ENCODE measurements at places on chromosomes 12 and 14.
A peak's percentile ranks its signal among the peaks of the same experiment; 100 is the strongest.

DNA sequence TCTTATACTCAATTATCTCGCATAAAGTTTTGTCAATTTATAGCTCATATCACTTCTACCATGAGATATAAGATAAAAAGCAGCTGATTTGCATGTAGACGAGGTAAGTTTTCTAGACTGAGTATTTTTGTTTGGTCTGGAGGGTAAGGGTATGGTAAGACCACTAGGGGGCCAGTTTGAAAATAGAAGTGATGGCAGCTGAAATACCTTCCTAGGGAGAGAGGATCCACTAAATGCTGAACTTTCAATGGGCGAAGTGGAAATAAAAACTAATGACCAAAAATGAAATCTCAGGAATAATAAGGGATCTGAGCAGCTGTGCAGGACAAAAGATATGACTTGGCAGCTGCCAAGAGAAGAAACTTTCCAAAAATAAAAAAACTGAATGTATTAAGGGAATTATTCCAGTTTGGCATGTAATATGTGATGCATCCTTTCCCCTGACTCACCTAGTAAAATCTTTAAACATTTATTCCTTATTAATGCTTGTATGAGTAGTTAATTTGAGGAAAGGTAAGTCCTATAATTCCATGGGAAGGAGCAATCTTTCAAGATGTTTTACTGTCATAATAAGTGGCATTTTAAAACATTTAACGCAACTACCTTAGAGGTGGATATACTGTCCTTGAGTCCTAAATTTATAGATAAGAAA is 754.5 kb downstream of the C12orf50 start:
- peak; percentile 2 for DNase-seq

- no peak for DNase-seq
Measured at GRCh38 chr12:107475900-107476299, 209.7 kb upstream of the PWP1 start.

DNA sequence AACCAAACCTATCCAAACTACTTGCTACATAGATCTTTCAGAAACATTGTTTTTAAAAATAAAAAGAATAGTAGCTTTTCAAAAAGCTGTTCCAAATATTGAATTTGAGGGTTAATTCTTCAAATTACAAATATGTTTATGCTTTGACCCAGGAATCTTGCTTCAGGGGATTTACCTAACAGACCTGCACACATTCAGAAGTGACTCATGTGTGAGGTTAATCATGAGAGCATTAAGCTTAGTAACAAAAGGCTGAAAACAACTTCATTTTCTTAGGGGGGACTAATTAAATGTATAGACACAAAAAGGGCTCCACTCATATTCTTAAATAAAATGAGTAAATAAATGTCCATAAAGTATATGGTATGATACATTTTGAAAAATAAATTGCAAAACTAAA is 672.4 kb upstream of the FLRT2 start:
- DNase-seq: no peak

- DNase-seq: no peak
Measured at GRCh38 chr12:91609283-91609682, 426.7 kb upstream of the DCN start.

- DNase-seq: no peak
Measured at GRCh38 chr12:43332977-43333640, 218.9 kb downstream of the ADAMTS20 start.

DNA sequence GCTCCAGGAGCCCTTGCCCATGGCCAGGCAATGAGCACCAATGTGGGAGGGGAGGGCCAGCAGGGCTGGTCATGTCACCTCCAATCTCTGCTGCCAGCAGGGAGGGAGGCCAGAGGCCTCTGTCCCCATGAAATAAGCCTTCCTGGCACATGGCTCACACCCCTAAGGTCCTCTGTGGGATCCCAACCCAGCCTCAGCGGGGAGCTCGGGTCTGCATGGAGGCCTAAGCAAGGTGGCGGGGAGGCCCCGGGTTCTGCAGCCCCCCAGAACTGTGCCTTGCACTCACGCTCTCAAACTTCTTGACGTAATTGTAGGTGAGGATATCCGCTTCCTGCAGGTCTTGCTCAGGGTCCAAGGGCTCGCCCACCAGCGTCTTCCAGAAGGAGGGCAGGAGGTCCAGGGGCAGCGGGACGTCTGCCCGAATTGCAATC is 41.7 kb downstream of the TRAFD1 start:
- no peak for DNase-seq

- no peak for DNase-seq
Measured at GRCh38 chr14:77076113-77076631, 21.9 kb upstream of the CIPC start.

DNA sequence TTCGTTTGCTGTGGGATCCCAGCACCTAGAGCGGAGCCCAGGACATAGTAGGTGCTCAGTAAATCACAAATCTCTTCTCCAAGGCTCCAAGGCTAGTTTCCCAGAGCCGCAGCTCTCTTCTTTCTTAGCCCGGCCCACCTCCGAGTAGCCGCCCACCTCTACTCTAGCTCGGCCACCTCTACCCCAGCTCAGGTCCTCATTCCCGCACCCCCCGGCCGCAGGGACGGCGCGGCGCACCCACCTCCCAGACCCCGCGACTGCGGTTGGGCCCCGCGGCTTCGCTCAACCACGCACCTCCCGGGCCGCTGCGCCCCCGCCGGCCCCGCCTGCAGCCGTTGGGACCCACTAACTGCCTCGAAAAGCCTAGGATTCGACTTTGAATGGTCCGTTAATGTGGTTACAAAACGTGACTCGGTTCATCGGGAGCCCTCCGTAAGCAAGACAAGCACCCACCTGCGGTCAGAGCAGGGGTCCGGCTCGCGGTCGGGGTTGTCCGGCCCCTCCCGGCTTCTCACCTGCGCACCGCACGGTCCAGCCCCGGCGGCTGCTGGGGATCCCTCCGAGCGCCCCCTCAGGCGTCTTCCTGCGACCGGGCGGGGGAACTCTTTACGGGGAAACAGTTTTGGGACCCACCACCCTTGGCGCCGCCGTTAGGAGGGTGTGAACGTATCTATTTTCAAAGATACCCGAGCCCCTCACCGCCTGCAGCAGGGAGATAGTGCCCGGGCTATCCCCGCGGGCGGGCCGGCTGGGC is at the start of gene SLC2A14:
SLC2A14 (minus strand) TSS at position 350 of the 754 bp plus-strand sequence. CDS start 3,035 bp downstream, outside the sequence.
- no peak for DNase-seq

DNA sequence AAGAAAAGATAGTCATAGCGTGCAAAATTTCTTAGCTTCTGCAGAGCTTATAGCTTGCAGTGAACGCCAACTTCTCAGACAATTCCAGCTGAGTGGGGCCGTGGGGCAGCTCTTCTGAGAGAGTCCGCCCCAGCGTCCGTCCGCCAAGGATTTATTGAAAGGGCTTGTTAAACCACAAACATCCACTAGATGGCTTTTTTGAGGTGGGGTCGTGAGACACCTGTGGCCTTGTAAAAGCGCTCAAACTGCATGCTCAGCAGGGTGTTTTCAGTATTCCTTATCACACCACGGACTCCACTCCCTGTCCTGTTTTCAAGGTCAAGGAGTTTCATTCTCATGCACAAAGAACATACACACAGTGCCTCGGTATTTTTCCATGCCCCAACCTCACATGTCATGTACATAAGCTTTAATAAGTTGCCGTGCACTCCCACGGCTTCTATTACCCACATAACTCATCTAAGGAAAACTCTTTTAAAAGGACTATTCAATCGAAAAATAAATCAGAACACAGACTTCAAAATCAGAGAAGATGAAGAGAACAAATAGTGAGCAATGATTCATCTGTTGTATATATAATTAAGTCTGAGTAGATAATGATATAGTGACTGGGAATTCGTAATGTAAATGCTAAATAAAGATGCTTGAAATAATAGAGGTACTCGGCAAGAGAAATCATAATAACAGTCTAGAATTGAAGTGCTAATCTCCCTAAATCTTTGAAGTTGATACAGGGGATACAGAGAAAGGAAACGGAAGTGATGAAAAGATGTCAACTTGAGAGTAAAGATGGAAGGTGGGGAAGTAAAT is 46.7 kb downstream of the WBP11 start:
- no peak for DNase-seq

DNA sequence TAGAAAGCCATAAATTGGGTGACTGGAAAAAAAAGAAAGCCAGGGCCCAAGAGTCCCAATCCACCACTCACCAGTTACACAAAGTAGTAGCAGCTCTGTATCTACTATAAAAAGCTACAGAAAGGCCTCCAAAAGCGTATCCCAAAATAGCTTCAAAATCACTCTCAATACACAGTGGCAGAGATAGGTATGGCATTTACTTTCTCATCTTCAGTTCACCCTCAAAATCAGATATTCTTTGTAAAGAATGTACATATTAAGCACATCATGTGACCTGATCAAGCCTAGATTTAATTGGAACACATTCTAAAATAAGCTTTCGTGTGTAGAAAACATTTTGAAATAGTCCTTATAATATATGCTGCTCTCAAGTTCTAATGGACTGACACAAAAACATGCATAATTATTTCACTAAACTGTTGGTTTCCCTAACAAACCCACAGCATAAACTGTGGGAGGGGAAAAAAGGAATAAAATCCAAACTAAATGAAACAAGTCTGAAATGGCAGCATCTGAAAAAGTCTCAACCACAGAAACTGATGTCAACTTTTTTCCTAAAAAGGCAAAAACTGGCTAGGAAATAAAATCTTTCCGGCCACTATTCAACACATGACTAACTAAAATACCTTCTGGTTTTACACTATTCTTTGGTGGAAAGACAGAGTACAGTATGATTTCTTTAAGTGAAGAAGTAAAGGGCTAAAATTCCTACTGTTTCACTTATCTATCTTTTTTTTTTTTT is 25.9 kb downstream of the UBE2N start:
- no peak for DNase-seq

DNA sequence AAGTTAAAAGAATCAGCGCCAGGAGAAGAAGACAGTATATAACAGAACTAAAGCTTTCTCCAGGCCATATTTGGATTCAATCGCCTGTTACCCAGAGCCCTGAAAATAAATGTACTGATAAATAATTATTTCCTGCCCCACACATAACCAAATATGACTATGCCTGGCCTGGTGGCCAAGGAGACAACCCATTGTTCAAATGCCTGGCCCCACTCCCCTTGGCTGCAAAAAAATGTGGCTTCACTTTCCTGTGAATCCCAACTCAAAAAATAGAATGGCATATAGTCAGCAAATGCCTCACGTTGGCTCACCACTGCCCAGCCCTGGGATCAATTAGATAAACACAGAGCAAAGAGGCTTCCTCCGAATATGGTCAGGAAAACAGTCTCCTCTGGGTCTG is 472.1 kb downstream of the BCL11B start:
- DNase-seq: no peak

GRCh38 chr14:68885226-68886108 is 92.6 kb upstream of the ZFP36L1 start:
- DNase-seq: no peak

DNA sequence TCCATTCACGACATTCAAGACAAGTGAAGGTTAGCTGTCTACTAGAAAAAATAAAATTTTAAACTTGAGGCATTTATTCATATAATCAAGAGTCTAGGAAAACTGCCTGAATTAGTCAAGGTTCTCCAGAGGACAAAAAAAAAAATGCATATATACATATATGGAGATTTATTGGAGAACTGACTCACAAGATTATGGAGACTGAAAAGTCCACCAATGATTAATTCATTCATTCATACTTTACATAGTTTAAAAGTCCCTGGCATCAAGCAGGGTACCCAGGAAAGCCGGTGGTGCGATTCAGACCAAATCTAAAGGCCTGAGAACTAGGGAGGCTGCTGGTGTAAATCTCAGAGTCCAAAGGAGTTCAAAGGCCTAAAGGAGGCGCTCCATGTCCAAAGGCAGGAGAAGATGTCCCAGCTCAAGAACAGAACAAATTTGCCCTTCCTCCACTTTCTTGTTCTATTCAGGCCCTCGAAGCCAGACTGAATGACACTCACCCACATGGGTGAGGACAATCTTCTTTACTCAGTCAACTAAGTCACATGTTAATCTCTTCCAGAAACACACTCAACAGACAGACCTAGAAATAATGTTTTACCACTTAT is 64.3 kb downstream of the ANKS1B start:
- no peak for DNase-seq

GRCh38 chr14:95998656-95999055 is 40.5 kb upstream of the C14orf132 start:
- DNase-seq: no peak

GRCh38 chr14:65487783-65488494 is 75.4 kb downstream of the FUT8 start:
- no peak for DNase-seq

GRCh38 chr12:63362791-63363190 is 211.8 kb upstream of the AVPR1A start:
- no peak for DNase-seq

DNA sequence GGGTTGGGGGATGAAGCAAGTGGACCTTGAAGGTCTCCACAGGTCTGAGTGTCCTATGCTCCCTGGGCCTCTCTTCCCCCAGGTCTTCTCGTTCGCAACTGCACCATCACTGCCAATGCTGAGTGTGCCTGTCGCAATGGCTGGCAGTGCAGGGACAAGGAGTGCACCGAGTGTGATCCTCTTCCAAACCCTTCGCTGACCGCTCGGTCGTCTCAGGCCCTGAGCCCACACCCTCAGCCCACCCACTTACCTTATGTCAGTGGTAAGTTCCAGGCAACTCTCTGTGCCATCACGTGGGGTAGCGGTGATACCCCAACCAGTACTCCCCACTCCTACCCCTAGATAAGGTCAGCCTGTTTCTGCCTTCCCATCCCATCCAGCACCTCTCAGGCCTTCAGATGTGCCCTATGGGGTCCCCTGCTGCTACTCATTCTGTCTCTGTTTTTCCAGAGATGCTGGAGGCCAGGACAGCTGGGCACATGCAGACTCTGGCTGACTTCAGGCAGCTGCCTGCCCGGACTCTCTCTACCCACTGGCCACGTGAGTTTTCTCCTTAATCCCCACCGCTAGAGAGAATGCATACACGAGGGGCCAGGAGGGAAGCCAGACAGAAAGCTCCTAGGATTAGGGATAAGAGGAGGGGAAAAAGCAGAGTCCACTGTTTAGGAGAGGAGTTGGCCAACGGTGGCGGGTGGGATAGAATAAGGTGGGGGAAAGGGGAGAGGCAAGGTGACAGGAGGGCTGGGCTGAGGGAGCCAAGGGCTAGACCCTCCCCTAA is 1.6 kb upstream of the TAPBPL start:
- no peak for DNase-seq

- no peak for DNase-seq
Measured at GRCh38 chr12:6919588-6919987, 5.2 kb downstream of the ENO2 start.

GRCh38 chr12:20426957-20427356 is 58.6 kb downstream of the PDE3A start:
- DNase-seq: no peak

DNA sequence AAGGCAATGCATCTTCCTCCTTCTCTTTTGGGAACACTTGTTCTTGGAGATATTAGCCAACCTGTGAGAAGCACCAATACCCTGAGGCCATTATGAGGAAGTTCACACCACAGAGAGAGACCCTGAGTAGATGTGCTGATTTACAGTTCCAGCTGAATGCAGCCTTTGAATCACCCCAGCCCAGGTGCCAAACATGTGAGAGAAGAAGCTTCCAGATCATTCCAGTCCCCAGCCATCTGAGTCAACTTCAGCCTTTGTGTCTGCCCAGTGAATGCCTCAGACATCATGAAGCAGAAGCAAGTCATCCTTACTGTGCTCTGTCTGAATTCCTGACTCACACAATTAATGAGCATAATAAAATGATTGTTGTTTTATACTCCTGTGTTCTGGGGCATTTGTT is 25.1 kb downstream of the C12orf42 start:
- DNase-seq: no peak

- DNase-seq: no peak
Measured at GRCh38 chr12:16612647-16613046, 6.7 kb upstream of the LMO3 start.
